ENCODE measurements at places on chromosomes 16 and 17.
A peak's percentile ranks its signal among the peaks of the same experiment; 100 is the strongest.

- DNase-seq = no peak
Measured at GRCh38 chr16:2154533-2155090, 970 bp upstream of the TRAF7 start.

- DNase-seq = no peak
Measured at GRCh38 chr16:81821436-81822128, 42.5 kb downstream of the PLCG2 start.

DNA sequence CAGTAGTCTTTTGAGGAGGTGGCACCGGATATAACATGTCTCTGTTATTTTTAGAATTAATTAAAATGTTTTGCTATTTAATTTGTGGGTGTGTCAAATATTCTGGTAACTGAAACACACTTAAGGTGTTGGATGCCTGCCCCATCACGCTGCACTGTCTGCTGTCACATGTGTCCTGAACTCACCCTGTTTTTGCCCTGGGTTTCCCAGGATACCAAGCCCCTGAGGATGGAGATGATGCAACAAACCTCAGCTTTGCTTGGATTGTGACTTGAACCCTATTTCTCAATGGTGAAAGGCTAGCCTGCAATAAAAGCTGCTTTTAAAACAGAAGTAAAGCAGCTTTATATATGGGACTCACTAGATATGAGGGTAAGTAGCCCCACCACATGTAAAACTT lies 11.5 kb upstream of the DUSP14 start:
- DNase-seq = peak; percentile 42

- no peak for DNase-seq
Measured at GRCh38 chr16:7400117-7400890, 67.7 kb downstream of the RBFOX1 start.

- no peak for DNase-seq
Measured at GRCh38 chr16:27498031-27498825, 51.5 kb downstream of the GTF3C1 start.

DNA sequence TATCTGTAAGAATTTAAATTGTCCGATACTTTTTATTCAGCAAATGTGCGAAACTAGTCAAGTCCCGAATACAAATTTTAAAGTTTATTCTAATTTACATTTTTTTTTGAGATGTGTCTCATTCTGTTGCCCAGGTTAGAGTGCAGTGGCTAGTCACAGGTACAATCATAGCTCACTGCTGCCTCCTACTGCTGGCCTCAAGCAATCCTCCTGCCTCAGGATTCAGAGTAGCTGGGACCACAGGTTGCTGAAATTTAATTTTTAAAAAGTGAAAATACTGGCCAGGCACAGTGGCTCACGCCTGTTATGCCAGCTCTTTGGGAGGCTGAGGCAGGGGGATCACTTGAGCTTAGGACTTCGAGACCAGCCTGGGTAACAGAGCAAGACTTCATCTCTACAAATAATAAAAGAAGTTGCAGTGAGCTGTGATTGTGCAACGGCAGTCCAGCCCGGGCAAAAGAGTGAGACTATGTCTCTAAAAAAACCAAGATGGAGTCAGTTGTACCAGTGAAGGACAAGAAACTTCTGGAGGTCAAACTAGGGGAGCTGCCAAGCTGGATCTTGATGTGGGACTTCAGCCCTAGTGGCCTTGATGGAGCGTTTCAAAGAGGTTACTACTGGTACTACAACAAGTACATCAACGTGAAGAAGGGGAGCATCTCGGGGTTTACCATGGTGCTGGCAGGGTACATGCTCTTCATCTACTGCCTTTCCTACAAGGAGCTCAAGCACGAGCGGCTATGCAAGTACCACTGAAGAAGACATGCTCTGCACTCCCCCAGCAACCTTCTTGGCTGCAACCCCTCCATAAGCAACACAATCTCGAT lies 5.6 kb downstream of the POLG2 start:
- peak; percentile 32 for DNase-seq

DNA sequence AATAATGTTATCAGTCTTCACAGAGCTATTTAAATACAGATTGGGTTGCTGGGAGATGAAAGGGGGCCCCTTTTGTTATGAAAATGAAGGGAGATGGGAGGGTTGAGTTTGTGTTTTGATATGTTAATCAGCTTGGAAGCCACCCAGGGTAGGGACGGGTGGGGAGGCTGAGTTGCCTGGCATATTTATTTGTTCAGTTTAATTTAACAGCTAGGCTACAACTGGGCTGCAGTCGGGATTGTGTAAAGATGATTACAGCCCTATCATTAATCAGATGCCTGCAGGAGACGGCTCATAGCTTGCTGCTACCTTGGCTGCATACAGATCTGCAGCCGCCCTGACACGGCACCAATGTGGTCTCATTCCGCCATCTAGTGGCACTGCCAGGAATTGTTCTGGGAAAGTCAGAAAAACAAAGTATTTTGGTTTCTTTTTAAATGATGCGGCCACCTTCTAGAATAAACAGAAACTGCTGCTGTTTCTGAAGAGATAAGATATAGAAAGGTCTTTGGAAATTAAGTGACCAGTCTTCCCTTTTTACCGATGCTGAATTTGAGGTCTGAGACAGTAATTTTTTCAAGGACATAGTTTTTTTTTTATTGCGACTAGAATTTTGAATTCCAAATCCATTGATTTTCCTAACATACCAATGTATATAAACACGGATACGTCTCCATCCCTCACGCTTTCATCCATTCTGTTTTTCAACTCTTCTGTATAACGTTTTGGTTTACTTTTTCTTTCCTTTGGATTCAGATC lies 458.0 kb upstream of the ASIC2 start:
- DNase-seq = peak; percentile 58

- DNase-seq = no peak
Measured at GRCh38 chr17:78337244-78338109, 22.4 kb downstream of the SOCS3 start.

- no peak for DNase-seq
Measured at GRCh38 chr16:68365167-68365817, 54.5 kb downstream of the PRMT7 start.

DNA sequence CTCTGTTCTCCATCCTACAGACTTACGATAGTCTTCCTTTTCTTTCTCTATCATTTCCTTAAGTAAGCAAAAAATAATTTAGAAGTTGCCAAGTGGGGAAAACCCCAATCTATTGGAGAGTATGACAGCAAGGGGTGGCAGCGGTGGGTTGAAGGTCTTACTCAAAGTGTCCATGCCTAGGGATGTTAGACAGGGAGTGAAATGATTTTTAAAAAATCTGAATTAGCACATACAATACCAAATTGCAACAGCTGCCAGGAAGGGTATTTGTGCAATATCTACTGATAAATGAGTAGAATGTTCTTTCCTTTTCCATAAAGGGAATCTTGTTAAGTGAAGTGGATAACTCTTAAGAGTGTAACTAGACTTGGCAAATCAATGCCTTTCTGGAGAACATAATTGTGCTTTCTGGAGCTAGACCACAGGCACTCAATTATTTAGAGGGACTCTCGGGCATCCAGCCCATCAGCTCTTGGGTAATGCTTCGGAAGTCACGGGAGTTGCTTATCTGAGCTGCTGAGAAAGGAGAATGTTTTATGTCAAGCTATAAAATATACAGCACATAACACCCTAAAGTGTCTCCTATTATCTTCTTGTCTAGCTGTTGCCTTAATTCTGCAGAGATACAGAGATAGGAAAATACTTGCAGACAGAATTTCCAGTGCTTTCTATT lies 151.5 kb downstream of the KCNJ2 start:
- no peak for DNase-seq

DNA sequence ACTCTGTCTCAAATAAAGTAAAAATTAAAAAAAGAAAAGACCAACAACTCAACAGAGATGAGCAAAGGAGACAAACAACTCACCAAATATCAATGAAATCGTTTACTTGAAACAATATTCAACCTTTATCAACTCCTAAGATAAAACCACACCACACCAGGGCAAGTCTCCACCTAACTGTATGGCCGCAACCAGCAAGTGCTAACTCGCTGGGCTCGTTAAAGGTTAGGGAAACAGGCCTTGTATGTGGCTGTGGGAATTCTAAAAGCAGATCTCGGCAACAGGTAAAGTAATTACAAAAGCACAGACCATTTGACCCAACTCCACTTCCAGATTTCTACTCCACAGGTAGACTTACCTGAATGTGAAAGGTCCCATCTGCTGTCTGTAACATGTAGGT lies 9.3 kb downstream of the ZCCHC14 start:
- DNase-seq = no peak

- no peak for DNase-seq
Measured at GRCh38 chr16:50833929-50834328, 92.0 kb downstream of the CYLD start.
